ENCODE measurements at places on chromosomes 11 and 22.
A peak's percentile ranks its signal among the peaks of the same experiment; 100 is the strongest.

GRCh38 chr11:30521297-30522071, 64.7 kb downstream of the MPPED2 start:
- H3K4me1 ChIP-seq, result no peaks in the 10 kb centered on the region
- no peak overlapping the region for H3K4me3 ChIP-seq
- no peak overlapping the region for H3K27ac ChIP-seq
- H3K27me3 ChIP-seq, result no peaks in the 10 kb centered on the region
- no peaks in the 10 kb centered on the region for H3K36me3 ChIP-seq

- no peaks in the 10 kb centered on the region for H3K27me3 ChIP-seq
- H3K27ac ChIP-seq, result no peak overlapping the region
- H3K4me1 ChIP-seq, result peaks cover 2% of the 10 kb centered on the region
- no peak overlapping the region for H3K4me3 ChIP-seq
Observed at GRCh38 chr22:26547426-26547825, 35.2 kb upstream of the TFIP11 start.

DNA sequence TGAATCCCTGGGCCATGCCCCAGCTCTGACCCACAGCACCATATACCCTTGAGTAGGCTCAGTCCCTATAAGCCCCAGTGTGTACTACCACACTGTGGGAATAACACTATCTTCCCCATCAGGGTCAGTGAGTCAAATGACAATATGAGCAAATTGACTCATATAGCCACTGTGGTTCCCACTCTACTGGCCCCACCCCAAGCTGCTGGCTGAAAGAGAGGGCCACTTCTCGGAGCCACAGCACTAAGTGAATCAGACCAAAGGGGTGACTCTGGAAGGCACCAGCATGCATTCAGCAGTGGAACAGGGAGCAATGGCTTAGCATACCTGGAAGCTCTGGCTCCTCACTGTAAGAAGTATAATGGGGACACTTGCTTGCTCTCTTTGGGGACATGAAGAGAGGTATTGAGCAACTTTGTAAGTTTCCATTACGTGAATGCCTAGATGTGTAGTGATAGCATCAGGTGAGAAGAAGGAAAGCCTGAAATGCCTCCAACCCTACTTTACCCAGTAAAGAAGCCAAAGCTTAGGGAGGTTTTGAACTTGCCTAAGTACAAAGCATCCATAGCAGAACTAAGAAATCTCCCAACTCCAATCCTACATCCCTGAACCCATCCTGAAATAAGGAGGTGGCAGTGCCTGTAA, 13.5 kb downstream of the CD59 start:
- H3K27me3 ChIP-seq, result no peaks in the 10 kb centered on the region
- no peak overlapping the region for H3K4me3 ChIP-seq

GRCh38 chr11:111148953-111149352, 96.6 kb upstream of the POU2AF2 start:
- H3K4me3 ChIP-seq, result no peak overlapping the region
- H3K27me3 ChIP-seq, result no peaks in the 10 kb centered on the region
- no peaks in the 10 kb centered on the region for H3K4me1 ChIP-seq
- H3K27ac ChIP-seq, result no peak overlapping the region
- no peaks in the 10 kb centered on the region for H3K36me3 ChIP-seq

DNA sequence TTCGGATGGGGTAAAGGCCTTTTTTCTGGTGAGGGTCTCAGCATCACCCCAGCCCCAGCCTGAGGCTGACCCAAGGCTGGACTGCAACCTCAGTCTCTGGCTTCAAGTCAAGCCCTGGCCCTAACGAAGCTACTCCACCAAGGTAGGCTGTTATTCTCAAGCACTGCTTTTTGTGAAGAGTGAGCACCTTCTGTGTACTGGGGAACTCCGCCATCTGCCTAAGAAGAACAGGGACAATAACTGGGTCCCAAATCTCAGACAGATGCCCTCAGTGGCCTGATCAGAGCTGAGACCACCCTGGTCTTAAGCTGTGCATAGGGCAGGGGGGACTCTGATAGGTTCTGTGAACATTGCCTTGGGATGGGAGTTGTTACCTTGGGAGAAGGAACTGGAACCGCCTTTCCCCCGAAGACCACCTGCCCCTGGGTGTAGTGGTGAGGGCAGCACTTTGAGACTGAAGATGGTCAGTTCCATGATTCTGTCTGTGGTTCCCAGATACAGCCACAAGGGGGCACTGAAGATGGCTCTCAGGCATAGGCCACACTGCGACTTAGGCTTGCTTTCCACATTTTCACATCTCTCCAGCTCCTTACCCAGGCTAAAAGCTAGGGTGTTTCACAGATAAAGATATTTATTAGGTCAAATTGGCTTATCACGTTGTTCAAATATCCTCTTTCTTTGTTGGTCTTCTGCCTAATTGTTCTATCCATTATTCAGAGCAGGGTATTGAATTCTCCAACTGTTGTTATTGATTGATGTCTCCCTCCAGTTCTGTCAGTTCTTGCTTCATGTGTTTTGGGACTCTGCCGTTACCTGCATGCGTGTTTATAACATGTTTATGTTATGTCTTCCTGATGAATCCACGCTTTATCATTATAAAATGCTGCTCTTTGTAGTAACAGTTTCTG, 11.8 kb upstream of the UVRAG start:
- H3K36me3 ChIP-seq, result no peaks in the 10 kb centered on the region
- H3K27ac ChIP-seq, result no peak overlapping the region
- H3K27me3 ChIP-seq, result no peaks in the 10 kb centered on the region
- peak; percentile 67 for DNase-seq
